ENCODE measurements at places on chromosomes 2 and 18.
A peak's percentile ranks its signal among the peaks of the same experiment; 100 is the strongest.

- no peak for DNase-seq
These were observed 128.1 kb upstream of the SERTAD2 start for GRCh38 chr2:64781711-64782390.

DNA sequence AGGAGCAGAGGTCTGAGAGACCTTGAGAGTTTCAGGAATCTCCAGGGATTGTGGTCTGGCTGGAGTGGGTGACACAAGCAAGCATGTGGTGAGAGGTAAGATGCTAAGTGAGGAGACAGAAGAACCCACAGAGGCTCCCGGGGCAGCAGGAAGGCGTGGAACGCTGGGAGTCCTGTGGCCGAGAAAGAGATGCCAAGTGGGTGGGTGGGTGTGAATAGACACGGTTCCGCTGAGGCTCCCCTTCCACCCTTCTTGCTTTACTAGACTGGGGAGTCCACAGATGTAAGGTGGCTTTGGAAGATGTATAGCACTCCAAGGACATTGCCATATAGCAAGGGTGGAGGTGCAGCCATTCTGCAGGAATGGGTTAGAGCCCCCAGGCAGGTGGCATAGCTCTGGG, 4.2 kb downstream of the TEX51 start:
- no peak for DNase-seq

- peak; percentile 76 for DNase-seq
These were observed at the start of gene BOK for GRCh38 chr2:241558532-241559322. Gene BOK (plus strand): TSS chr2:241558745. CDS start chr2:241559484, 739 bp downstream.

- peak; percentile 22 for DNase-seq
These were observed 185.5 kb downstream of the NOL4 start for GRCh38 chr18:34039201-34039600.

DNA sequence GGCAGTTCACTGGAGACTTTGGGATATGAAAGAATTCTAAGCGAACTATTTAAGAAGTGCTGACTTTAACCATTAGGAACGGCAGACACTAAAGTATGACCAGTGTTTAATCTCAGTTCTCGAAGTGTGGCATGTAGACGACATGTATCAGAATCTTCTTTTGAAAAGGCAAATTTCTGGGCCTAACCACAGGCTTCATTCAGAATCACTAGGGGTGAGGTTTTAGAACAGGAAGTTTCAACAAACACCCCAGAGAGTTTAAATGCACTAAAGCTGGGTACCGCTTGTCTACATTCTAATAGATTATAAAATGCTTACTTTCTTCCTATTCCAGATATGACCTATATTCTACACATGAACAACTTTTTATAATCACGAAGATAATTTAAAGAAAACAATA, 180.3 kb downstream of the ANKRD44 start:
- no peak for DNase-seq

DNA sequence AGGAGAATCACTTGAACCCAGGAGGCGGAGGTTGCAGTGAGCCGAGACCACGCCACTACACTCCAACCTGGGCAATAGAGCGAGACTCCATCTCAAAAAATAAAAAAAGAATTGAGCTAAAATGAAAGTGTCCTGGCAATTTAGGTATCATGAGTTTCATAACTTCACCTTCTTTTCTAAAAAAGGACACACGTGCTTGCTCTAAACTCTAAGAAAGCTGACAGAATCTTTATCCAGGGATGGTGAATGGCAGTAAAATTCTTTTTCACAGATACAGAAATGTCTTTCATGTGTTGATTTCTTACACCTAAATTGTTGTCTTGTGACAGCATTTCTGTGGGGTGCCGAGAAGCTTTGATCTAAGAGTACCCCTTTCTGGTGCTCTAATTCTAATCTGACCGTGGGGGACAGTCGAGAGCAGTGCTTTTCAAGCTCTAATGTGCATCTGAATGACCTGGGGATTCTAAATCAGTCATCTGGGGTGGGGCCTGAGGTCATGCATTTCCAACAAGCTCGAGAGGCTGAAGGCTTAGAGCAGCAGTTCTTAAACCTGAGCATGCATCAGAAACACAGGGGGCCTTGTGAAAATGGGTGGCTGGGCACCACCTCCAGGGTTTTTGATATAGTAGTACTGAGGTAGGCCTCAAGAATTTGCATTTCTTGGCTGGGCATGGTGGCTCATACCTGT, 42.1 kb upstream of the REL start:
- DNase-seq: no peak

- DNase-seq: no peak
These were observed 45.8 kb downstream of the E2F6 start for GRCh38 chr2:11420190-11420589.

DNA sequence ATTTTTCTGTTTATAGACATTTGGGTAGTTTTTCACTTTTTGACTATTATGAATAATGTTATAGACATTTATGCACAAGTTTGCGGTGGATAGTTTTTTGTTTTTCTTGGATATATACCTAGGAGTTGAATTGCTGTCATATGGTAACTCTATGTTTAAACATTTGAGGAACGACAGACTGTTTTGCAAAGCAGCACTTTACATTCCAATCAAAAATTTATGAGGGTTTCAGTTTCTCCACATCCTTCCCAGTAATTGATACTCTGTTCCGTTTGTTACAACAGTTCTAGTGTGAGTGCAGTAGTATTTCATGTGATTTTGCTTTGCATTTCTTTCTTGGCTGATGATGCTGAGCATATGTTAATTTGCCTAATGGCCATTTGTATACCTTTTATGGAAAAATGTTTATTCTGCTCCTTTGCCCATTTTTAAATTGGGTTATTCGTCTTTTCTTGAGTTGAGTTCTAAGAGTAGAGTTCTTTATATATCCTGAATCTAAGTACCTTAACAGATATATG, 617.3 kb upstream of the LRATD1 start:
- no peak for DNase-seq
